Left lung (tissue), 14 donors: ENCODE measurements at places on chromosomes 16 and 17.

GRCh38 chr17:76138234-76138895 is 2.7 kb downstream of the FOXJ1 start:
- no peak for DNase-seq

- peak; percentile 75 for DNase-seq
Observed at GRCh38 chr17:7989781-7990655, 12.4 kb upstream of the GUCY2D start.

DNA sequence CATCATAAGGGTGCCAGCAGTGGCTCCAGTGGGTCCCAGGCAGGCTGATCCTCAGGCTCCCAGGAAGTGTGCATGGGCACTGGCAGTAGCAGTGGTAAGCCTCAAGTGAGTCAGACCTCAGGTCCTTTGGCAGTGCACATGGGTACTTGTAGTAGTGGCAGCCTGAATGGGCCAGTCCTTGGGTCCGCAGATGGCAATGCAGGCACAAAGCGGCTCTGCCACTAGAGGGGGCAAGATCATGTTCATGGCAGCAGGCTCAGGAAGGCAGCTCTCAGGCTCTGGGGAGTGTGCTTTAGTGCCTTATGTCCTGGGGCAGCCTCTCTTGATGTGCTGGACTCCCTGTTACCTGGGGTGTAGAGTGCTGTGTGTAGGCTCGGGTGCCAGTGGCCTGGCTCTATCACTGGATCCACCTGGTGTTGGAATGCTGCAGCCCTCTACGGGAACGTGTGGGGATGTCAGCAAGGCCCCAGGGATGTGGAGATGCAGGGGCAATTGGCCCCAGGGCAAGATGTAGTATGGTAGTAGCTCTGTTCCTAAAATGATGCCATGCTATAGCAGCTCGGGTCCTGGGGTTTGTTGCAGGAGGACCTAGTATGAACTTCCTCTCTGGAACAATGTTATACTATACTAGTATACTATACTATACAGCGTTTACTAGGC is 11.0 kb downstream of the ACSM3 start:
- DNase-seq = peak; percentile 33

DNA sequence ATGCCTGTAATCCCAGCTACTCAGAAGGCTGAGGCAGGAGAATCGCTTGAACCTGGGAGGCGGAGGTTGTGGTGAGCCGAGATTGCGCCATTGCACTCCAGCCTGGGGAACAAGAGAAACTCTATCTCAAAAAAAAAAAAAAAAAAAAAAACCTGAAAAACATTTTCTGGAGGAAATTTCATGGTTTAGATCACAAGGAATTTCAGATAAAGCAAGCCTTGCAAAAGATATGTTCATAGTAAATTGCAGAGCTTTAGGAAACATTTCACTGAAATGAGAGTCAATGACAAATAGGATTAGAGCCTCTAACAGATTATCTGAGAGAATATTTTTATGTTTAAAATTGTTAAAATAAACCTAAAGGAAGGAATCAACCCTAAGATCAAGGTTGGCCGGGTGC is 3.2 kb downstream of the TAF15 start:
- DNase-seq = no peak

- DNase-seq = no peak
Observed at GRCh38 chr17:37849617-37849972, 74.6 kb upstream of the TBC1D3K start.

DNA sequence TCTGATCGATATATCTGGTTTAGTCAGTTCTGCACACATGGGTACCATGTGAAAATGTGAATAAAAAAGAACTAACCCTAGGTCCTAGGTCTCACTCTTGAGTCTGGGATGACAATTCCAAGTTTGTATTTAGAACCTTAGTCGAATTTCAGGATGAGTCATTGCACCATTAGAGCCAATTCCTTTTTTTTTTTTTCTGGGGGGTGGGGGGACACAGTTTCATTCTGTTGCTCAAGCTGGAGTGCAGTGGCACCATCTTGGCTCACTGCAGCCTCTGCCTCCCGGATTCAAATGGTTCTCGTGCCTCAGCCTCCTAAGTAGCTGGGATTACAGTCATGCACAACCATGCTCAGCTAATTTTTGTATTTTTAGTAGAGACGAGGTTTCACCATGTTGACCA is 41.6 kb downstream of the SPAG9 start:
- DNase-seq = no peak

- DNase-seq = no peak
Observed at GRCh38 chr17:42394838-42395237, 6.6 kb upstream of the STAT3 start.

DNA sequence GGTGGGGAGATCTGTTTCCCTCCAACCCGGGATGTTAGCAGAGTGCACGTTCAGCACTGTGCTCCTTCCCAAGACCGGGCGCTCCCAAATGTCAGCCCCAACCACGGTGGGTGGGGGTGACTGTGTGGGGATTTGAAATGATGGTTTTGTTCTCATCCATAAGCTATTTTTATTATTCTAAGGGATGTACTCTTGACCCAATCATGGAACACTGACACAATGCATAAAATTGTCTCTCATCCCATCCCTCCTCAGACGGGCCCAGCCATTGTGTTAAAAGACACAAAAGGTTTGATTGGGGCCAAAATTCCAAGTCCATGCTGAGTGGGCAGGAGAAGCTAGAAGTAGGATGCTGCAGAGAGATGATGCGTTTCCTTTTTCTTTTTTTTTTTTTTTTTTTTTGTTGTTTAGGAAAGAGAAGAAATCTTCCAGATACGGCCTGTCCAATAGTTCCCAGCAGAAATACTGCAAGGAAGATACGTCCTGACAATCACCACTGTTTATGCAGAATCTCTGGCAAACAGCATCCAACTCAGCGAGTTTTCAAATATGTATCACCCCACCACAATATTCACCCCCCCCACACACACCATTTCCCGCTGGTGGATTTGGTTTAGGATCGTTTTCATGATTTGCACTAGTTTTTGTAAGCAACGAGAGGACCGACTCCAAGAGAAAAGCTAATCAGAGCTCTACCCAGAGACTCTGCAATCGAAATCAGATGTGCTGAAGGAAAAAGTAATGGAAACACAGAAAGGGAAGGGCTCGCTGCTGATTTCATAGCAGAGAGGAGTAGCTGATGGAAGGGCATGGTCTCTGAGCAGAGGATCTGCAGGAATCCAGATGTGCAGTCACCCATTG is 163.5 kb upstream of the DYNLRB2 start:
- DNase-seq = no peak

GRCh38 chr16:73871088-73871733 is 425.4 kb upstream of the PSMD7 start:
- no peak for DNase-seq

DNA sequence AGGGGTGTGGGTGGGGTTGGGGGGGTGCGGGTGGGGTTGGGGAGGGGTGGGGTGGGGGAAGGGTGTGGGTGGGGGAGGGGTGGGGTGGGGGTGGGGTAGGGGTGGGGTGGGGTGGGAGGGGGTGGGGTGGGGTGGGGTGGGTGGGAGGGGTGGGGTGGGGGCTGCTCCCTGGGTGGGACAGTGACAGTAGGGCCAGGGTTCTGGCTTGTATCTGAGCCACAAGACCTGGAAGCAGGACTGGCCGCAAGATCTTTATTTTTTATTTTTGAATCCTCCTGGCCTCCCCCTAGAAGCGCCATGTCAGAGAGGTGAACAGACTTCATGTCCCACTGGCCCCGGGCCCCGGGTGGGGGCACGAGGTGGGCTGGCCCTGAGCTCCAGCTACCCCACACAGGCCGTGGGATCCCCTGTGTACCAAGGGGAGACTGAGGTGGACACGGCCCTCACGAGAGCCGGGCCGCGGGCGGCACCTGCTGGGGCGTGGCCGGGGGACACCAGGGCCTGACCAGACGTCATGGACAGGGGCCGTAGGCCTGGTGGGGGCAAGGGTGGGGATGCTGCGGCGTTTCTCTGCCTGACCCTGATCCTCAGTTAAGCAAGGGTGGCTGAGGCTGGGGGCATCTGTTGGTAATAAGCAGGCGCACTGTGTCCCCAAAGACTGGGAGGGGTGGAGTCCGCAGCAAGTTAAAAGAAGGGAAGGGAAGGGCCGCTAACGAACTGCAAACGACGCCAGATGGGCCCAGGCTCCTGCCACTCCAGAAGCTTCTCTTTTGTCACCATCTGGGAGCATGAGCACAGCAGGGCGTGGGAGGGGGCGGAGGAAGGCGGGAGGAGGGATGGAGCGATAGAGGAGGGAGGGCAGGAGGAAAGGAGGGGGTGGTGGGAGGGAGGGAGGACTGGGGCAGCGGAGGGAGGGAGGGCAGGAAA is 22.3 kb upstream of the PABPN1L start:
- DNase-seq = no peak

GRCh38 chr17:19905502-19905901 is 37.8 kb upstream of the ULK2 start:
- no peak for DNase-seq

DNA sequence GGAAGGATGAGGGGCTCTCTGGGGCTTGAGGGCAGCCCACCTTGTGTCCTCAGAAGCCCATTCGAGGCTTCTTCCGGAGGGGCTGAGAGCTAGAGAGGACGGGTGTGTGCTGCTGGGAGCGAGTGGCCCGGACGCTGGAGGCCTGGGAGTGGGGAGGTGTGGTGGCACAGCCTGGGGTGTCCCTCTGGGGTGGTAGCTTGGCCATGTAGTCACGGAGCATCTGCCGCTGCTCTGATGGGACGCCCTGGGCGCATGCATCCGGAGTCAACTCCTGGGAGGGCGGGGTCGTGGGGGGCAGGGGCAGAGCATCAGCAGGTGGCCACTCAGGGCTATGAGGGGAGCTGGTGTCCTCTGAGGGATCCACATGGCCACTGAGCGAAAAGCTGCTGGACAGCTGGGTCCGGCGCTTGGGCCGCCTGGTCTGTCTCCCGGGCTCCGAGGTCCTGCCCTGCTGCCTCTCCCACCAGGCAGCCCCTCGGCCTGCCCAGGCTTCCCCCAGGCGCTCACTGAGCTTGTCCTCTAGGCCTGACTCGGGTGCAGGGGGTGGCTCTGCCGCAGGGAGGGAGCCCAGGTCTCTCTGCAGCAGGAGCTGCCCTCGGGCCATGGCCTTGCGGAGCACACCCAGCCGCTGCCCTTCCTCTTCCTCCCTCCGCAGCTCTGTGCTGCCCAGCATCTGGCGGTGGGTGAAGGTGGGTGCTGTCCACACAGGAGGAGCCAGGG is 7.8 kb downstream of the TAF1C start:
- DNase-seq = no peak

DNA sequence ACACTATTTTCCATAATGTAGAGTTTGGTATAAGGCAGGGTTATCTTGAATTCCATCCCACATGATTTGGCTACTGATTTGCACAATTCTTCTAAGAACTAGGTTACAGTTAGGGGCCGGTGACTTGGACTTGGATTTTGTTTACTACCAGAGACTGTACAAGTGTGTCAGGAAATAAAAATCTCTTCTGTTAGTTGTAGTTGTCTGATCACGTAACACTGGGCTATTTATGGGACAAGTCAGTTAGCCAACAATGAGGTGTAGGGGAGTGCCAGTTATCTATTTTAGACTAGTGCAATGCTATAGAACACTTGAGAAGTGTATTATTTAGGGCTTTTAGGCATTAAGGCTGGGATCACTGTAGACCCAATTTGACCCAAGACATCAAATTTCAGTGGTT is 39.7 kb upstream of the GHDC start:
- DNase-seq = no peak

DNA sequence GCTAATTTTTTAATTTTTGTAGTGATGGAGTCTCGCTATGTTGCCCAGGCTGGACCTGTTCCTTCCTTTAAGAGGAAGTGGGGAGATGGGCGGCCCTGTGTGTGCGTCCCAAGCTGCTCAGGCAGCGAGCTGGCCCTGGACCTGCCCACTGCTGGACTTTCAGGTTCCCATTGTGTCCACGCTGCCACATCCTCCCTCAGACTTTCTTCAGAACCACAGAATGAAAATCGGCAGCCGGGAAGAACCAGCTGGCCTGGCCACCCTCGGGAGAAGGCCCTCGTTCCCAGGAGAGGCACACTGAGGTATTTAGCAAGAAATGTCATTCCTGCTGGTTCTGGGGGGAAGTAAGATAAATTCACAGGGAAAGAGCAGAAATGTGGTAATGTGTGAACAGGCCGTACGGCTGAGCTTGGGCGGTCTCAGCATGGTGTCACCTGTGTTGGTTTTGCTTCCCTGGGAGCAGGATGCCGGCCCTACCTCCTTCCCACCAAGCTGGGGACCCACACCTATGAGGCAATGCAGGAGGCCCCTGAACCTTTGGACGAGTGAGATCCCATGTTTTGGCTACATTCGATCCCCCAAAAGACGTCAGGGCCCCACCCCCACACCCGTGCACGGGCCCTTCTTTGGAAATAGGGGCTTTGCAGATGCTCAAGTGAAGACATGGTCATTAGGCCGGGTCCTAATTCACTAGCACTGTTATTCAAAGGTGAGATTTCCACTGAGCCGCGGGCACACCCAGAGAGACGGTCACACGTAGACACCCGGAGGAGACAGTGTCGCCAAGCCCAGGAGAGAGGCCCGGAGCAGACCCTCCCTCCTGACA is 35.9 kb upstream of the ZNF469 start:
- DNase-seq = no peak

- DNase-seq = peak; percentile 49
Observed at GRCh38 chr17:76452127-76452659, 759 bp downstream of the UBE2O start.

DNA sequence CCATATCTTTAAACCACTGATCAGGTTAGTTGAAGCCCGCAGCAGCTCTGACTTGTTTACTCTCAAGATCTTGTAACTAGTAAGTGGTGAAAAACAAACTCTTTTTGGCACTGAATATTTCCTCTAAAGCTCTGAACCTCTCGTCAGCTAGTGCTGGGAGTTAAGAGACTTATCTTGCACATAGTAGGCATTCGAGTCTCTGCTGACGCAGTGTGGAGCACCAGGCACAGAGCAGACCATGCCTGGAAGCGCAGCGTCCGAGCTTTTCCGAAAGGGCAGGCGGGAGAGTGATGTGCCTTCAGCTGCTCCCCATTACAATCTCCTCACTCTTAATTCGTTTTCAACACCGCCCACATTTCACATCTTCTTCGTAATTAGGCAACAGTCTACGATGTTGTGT is 63.0 kb downstream of the SMG6 start:
- DNase-seq = no peak

GRCh38 chr17:69466905-69467667 is 52.6 kb downstream of the MAP2K6 start:
- DNase-seq = no peak

- DNase-seq = no peak
Observed at GRCh38 chr17:60695960-60696359, 18.3 kb downstream of the BCAS3 start.

DNA sequence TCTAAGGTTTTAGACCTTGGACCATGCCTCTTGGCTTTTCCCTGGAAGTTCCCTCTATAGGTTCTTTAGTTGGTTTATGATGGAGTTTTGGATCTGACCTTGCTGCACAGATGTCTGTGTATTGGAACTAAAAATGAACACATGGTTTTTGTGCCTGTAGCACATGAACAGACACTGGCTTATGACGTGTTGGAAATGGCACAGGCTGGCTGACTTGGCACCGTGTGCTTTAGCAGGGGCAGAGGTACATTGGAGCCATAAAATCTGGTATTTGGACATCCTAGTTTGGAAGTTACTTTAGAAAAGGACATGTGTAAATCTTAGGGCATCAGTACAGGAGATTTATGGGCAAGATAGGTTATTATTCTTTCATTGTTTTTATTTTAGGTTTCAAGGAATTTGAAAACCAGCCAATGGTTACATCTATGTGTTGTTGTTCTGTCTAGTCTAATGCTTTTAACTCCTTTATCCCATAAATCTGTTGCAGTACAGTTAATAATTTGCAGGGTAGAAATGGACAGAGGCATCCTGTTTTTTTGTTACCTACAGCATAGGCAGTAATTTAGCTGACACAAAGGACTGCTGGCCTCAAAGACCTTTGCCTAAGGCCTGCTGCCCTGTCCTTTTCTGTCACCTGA is 6.0 kb downstream of the SOCS7 start:
- DNase-seq = no peak

GRCh38 chr16:46937536-46937935 is 35.9 kb downstream of the DNAJA2 start:
- DNase-seq = no peak

GRCh38 chr17:37740915-37741314 is 3.9 kb downstream of the HNF1B start:
- no peak for DNase-seq
